ENCODE measurements at places on chromosomes 7 and 10.

- DNase-seq = no peak
Measured at GRCh38 chr10:112584276-112584675, 137.3 kb downstream of the VTI1A start.

DNA sequence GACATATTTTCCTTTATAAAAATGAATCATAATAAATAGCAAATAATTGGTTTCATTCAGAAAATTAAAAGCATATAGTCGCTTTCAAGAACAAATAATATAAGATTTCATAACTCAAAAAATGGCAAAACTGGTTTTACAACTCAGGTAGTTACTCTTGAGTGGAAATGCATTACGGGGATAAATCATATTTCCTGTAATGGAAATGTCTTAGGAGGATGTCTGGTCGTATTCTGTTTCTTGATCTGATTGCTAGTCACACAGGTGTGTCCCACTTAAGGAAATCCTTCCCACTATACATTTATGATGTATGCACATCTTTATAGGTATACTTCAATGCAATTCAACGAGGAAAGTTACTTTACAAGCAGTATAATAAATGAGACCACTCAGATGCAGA lies 20.7 kb downstream of the NRAP start:
- DNase-seq = no peak

- DNase-seq = no peak
Measured at GRCh38 chr7:156969972-156970420, 20.5 kb downstream of the NOM1 start.

GRCh38 chr10:112250555-112250954 lies 32.6 kb upstream of the TECTB start:
- no peak for DNase-seq

DNA sequence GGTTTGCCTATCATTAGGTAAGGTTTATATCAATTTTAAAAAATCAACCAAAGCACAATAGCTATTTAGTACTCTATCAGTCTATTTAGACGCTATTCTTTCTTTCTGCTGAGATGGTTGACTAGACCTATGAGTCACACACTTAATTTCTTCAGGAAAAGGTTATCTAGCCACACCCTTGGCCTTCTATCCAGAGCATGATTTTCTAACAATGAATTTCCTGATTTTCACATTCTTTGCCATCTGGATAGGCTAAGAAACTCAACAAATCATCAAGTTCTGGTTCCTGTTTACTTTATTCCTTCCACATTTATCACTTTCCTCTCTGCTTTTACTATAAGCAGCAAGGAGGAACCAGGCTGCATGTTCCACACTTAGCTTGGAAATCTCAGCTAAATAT lies 8.1 kb downstream of the PRPS1L1 start:
- DNase-seq = no peak

DNA sequence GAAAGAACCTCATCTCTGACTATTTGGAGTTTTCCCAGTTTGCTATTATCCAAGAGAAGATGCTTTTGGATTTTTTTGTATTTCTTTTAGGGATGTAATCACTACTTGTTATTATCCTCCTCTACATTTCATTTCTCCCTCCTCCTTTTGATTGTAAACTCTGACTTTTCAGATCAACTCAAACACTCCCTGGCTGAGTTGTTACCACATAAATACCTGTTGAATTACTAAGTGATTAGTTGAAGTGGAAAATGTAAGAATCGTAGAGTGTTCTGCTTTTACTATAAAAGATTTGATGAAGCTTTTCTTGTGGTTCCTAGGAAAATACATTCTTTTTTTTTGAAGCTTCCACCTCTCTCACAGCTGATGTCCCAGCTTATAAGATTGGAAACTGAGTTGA lies 164.1 kb upstream of the C1GALT1 start:
- DNase-seq = no peak

DNA sequence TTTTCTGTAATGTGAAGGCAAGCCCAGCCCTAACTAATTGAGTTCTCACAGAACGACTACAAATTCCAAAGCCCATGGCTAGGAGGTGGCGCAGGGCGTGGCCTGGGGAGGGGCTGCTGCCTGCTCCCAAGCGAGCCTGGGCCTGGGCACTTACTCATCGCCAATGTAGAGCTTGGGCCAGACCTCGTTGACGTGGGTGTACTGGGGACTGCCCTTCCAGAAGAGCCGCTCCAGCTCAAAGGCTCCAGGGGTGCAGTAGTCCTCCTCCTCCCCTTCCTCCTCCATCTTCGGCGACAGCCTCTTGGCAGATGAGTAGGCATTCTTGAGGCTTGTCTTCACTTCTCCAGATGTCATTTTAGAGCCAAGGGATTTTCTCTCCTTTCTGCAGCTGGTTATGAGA lies 53.3 kb upstream of the SAMD8 start:
- DNase-seq = no peak

DNA sequence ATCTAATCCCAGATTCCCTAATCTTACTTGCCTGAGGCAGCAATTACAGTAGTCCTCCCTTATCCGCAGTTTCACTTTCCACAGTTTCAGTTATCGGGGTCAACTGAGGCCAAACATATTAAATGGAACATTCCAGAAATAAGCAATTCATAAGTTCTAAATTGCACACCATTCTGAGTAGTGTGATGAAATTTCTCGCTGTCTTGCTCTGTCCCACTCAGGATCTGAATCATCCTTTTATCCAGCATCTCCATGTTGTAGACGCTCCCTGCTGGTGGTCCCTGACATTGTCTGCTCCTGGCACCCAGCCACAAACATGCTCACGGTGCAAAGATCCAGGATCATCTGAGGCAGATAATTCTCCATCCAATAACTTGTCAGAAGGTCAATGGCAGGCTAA lies 128.7 kb upstream of the CXCL12 start:
- DNase-seq = no peak

DNA sequence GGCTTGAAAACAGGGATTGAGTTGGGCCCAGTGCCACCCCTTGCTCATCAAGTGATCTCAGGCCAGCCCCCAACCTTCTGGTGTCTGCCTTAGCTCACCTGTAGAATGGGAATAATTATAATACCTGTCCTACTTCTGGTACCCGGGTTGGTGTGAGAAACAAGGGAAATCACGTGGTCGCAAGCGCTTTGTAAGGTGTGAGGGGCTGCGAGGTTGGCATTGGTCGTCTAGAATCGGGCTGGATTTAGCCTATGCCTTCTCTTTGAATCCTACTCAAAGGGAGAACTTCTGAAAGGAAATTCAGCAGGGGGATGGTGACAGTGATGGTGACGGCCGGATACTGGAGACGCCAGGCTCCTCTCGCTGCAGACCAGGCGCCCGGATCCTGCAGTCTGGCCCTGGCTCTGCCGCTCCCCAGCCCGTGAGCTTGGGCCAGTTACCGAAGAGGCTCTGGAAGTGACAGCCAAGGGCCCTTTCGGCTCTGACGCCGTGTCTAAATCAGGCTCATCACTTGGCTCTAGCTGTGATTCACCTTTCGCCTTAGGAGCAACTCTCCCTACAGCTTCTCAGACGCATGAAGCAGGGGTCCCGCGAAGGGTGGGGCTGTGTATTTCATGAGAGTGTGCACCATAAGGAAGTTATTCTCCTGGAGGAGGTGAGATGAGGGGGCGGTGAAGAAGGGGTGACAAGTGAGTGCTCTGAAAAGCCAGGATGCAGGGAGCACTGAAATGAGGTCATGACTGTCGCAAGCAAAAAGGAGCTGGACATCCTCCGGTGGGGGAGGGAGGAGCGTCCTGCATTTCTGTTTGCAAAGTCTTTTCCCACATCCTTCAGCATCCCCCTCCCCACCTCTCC lies 4.0 kb upstream of the CREB5 start:
- DNase-seq = no peak

DNA sequence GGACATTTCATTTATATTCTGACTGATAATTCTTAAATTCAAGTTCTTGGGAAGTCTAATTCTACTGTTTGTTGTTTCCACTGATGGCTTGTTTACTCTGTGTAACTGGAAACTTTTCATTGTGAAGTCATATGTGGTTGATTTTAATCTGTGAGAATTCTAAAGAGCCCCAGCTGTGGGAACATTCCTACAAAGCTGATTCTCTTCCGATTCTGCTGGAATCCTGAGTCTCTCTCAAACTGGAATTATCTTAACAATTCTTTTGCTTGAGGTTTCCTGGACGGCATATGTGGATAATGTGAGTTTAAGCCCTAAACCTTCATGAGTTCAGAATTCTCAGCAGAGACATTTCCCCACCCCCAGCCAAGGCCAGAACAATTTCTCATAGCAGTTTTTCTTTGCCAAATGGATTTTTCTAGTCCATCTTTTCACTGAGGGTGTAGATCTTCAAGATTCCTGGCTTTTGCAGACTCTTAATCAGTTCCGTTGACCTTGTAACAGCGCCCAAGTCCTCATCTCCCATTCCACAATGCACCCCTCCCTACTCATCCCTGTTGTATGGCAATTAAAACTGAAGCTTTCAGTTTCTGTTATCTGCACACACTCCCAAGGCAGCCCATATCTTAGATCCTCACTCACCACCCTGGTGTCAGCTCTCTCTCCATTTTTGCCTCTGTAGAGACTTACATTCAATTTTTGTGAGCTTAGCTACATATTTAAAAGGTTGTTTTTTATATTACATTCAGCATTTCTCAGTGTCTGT lies 37.6 kb downstream of the GRM8 start:
- DNase-seq = no peak

GRCh38 chr7:10537764-10538163 lies 435.9 kb upstream of the PHF14 start:
- DNase-seq = peak; percentile 8

DNA sequence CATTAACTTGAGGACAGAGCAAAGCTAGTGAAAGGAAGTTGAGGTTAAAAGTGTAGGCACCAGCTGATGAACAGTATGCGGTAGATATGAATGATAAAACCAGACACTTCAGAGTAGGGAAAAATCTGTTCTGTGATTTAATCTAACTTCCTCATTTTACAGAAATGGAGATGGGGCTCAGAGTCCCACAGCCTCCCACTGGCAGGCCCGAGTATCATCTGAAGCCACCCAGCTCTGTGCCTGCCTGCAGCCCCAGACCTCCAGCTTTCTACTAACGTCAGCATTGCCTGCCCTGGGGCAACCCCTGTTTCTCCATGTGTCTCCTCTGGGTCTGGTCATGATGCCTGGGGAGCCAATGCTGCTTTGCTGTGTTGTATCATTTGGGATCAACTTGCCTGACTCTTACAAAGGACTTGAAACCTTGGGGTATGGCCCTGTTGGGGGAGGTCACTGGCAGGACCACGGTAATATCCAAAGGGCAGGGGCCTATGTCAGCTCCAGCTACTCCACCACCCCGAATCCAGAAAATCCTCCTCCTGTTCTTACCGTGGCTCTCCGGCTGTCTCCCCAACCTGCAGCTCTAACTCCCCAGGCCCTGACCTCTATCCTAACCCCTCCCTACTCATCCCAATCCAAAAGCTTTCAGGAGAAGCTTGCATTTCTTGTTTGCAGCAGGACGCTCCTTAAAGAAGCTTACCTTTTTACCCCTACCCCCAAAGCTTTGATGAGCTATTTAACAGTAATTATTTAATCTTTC lies 56.2 kb upstream of the NPY start:
- peak; percentile 37 for DNase-seq

GRCh38 chr7:114959931-114960330 lies 38.0 kb downstream of the MDFIC start:
- DNase-seq = peak; percentile 35

- no peak for DNase-seq
Measured at GRCh38 chr7:30027740-30028215, 434 bp upstream of the PLEKHA8 start.

GRCh38 chr7:130887957-130888371 lies 154.0 kb upstream of the KLF14 start:
- no peak for DNase-seq

All from GM12865 (cell line).